Astrocyte (in vitro differentiated cells and primary cell): ENCODE measurements at places on chromosomes 3 and 15. TPM values are rescaled to one million over a fixed set of nuclear protein-coding genes. Genes with fewer than 3 reads are reported as not detected.
A peak's percentile ranks its signal among the peaks of the same experiment; 100 is the strongest.

Gene PPP1R14D
- not detected in 2 replicates for total RNA-seq

Gene UROC1
- total RNA-seq, result not detected in 2 replicates

Gene FAM174B
- 10.2 and 11.2 TPM in 2 replicates for total RNA-seq

Gene ADPGK
- 67.3 and 72.1 TPM in 2 replicates for total RNA-seq

Gene NPTN
- total RNA-seq, result 281 and 305 TPM in 2 replicates

Gene SKIL
- 152 and 156 TPM in 2 replicates for total RNA-seq

Gene FOXB1
- total RNA-seq, result 0.96 and 1.3 TPM in 2 replicates

Gene ANKRD63
- total RNA-seq, result not detected in 2 replicates

DNA sequence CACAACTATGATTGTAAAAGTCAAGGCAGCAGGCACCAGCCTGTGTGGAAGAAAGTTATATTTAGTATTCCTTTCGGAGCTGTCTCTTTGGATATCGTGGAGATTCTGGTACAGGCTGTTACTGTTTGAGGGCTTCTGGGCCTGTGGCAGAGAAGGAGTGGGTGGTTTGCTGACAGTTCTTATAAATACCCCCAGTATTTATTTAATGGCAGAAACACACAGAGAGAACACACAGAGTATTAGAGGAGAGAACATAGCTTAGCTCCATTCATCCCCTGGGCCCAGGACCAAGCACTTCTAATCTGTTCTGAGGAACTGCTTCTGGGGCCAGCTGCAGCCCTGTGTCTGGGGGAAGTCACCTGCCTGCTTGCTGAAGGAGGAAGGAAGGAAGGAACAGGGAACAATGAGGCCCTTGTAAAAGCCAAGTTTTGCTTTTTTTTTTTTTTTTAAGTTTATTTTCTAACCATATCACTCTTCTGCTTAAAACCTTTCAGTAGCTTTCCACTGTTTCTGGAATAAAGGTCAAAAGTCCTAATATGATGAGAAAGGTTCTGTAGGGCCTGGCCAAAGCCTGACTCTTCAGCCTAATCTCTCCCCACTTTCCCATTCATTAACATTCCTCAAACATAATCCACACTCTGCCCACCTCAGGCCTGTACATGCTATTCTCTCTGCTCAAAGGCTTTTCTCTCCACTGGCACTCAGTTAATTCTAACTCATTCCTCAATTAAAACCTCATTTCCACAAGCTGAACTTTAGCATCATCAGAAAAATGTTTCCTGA, 11.8 kb upstream of the PP2D1 start:
- H3K27me3 ChIP-seq, result no peaks in the 10 kb centered on the region
- no peaks in the 10 kb centered on the region for H3K4me1 ChIP-seq
- H3K36me3 ChIP-seq, result no peaks in the 10 kb centered on the region
- no peak for DNase-seq
- no peak overlapping the region for H3K27ac ChIP-seq
- H3K4me3 ChIP-seq, result no peak overlapping the region

DNA sequence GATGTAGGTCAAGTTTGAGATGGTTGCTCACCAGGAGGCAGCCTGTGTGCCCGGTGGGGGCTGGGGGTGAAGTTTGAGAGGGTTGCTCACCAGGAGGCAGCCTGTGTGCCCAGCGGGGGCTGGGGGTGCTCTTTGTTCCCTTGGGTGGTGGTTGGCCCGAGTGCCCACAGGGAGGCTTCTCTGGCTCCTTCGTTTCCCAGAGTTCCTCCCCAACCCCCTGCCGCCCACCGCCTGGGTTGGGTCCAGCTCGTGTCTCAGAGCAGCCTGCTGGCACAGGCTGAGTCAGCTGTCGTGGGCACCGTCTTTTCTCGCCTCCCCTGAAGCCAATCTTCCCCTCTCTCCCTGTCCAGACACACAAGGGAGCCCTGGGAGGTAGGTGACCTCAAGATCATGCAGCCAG, 3.1 kb downstream of the APBA2 start:
- no peaks in the 10 kb centered on the region for H3K27me3 ChIP-seq
- no peak overlapping the region for H3K27ac ChIP-seq
- peaks cover 15% of the 10 kb centered on the region for H3K4me1 ChIP-seq
- no peaks in the 10 kb centered on the region for H3K36me3 ChIP-seq
- no peak for DNase-seq

DNA sequence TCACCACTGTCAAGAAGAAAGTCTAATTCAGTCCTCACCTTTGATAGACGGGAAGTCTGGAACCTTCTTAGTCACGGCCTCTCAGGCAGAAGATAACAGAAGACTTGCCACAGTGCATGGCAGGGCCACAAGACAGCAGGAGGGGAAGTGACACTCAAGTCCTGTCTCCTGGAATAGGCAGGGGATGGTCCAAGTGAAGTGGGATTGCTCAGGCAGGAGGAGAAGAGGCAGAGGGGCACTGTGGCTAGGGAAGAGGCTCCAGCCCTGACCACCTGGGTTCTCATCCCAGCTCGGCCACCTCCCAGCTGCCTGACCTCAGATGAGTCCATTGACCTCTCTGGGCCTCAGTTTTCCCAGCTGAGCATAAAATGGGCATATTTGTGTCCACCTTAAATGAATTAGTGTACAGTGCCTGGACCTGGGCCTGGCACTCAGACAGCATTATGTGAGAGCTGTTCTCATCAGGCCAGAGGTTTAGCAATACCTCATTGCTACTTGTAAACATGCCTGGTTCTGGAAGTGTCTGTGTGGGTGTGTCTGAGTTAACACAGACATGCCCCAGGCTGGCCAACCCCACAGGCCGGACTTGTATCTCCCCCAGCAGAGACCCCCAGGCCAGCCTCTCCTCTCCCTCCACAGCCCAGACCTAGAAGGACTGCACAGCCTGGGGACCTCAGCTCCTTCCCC, 11.5 kb upstream of the PCSK6 start:
- no peak overlapping the region for H3K4me3 ChIP-seq
- no peaks in the 10 kb centered on the region for H3K4me1 ChIP-seq
- H3K27me3 ChIP-seq, result peaks cover 6% of the 10 kb centered on the region
- H3K27ac ChIP-seq, result no peak overlapping the region

GRCh38 chr15:83204697-83205096, 2.9 kb downstream of the HDGFL3 start:
- peak overlapping the region; percentile 80 for H3K4me3 ChIP-seq
- H3K36me3 ChIP-seq, result no peaks in the 10 kb centered on the region
- DNase-seq, result peak; percentile 12

GRCh38 chr3:143978263-143978631, 6.6 kb downstream of the DIPK2A start:
- no peak overlapping the region for H3K4me3 ChIP-seq
- DNase-seq, result no peak
- H3K36me3 ChIP-seq, result no peaks in the 10 kb centered on the region

GRCh38 chr3:34106879-34107278, 308.4 kb downstream of the PDCD6IP start:
- H3K27me3 ChIP-seq, result no peaks in the 10 kb centered on the region
- no peak overlapping the region for H3K4me3 ChIP-seq
- no peak for DNase-seq
- H3K36me3 ChIP-seq, result no peaks in the 10 kb centered on the region

- H3K27me3 ChIP-seq, result no peaks in the 10 kb centered on the region
- no peaks in the 10 kb centered on the region for H3K36me3 ChIP-seq
- no peak for DNase-seq
These were observed 29.7 kb downstream of the DENND4A start for GRCh38 chr15:65762399-65762798.

DNA sequence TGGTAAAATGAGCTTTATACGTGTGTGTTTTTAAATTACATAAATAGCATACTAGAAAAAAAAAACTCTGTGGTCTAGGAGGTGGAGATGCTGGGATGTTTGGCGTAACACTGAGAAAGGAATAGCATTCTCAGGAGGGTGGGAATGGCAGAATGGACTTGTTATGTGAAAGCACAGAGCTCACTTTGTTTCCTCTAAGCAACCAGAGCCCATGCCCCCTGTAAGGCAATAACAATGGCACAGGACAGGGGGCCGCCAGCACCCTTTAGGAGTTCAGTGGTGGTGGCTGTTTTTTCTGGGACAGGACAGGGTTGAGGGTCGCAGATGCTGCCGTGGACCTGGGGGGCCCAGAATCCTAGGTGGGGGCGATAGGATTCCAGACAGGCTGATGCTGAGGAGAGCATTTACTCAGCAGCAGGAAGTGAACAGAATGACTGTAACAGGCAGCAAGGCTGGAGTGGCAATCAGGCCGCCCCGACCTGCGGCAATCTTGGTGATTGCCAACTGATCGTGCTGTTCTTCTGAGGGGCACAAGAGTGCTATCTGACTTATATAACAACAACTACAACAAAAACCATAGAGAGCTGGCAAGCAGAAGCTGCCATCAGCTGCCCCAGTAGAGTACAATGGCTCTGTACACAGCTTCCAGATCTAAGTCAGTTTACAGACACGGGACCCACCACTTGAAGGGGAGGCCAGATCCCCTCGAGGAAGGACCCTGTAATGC, 160.4 kb downstream of the UACA start:
- no peak overlapping the region for H3K4me3 ChIP-seq
- DNase-seq, result no peak
- no peak overlapping the region for H3K27ac ChIP-seq
- peaks cover 27% of the 10 kb centered on the region for H3K4me1 ChIP-seq

GRCh38 chr15:90001683-90002427, 731 bp downstream of the ZNF710 start:
- peaks cover under 1% of the 10 kb centered on the region for H3K27me3 ChIP-seq
- no peaks in the 10 kb centered on the region for H3K36me3 ChIP-seq
- H3K4me1 ChIP-seq, result peaks cover 43% of the 10 kb centered on the region
- peak; percentile 51 for DNase-seq
- peak overlapping the region; percentile 58 for H3K27ac ChIP-seq
- peak overlapping the region; percentile 68 for H3K4me3 ChIP-seq

- H3K36me3 ChIP-seq, result no peaks in the 10 kb centered on the region
- no peak for DNase-seq
- no peak overlapping the region for H3K4me3 ChIP-seq
- no peak overlapping the region for H3K27ac ChIP-seq
These were observed 171.1 kb downstream of the RAB11A start for GRCh38 chr15:66040211-66040892.

- H3K4me3 ChIP-seq, result no peak overlapping the region
- peak; percentile 94 for DNase-seq
- H3K36me3 ChIP-seq, result no peaks in the 10 kb centered on the region
- H3K27me3 ChIP-seq, result no peaks in the 10 kb centered on the region
These were observed 352.0 kb downstream of the GAP43 start for GRCh38 chr3:115975353-115975752.

GRCh38 chr15:83305704-83306291, 21.3 kb upstream of the BNC1 start:
- peak overlapping the region; percentile 48 for H3K27ac ChIP-seq
- H3K4me1 ChIP-seq, result peaks cover 9% of the 10 kb centered on the region
- H3K27me3 ChIP-seq, result no peaks in the 10 kb centered on the region
- no peaks in the 10 kb centered on the region for H3K36me3 ChIP-seq

DNA sequence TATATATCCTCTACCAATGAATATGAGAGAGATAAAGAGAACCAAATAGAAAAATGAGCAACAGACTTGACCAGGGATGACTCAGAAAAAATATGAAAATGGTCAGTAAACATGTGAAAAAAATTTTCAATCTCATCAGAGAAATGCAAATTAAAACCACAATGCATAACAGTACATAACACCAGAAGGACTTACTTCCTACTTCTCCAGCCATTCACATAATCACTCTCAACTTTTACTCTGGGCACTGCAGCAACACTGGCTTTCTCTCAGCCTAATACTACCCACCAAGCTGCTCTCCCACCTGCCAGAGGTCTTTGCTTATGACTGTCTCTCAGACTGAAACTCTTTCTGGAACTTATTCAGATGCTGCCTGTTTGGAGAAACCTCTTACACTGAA, 49.4 kb downstream of the DPH6 start:
- no peaks in the 10 kb centered on the region for H3K27me3 ChIP-seq
- H3K27ac ChIP-seq, result no peak overlapping the region
- no peak for DNase-seq
- H3K4me3 ChIP-seq, result no peak overlapping the region
- no peaks in the 10 kb centered on the region for H3K36me3 ChIP-seq

DNA sequence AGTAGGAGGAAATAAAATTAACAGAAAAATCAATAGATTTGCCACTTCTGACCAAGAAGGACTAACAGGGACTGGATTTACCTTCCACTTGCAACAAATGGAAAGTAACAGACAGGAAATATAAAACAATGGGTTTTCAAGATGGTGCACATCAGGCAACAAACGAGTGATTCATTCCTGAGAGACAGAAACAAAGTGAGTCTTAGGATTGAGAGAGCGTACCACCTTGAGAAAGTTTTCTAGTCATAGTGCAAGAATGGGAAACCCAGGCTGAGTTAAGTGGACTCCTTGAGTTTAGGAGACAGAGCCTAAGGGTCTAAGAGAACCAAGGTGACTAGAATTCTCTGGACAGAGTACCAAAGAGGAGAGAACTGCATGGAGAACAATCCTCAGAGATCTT, 101.7 kb downstream of the PPP2R3A start:
- no peak for DNase-seq
- no peak overlapping the region for H3K4me3 ChIP-seq
- H3K27me3 ChIP-seq, result no peaks in the 10 kb centered on the region
- H3K4me1 ChIP-seq, result peaks cover 25% of the 10 kb centered on the region
- no peaks in the 10 kb centered on the region for H3K36me3 ChIP-seq
- H3K27ac ChIP-seq, result no peak overlapping the region

DNA sequence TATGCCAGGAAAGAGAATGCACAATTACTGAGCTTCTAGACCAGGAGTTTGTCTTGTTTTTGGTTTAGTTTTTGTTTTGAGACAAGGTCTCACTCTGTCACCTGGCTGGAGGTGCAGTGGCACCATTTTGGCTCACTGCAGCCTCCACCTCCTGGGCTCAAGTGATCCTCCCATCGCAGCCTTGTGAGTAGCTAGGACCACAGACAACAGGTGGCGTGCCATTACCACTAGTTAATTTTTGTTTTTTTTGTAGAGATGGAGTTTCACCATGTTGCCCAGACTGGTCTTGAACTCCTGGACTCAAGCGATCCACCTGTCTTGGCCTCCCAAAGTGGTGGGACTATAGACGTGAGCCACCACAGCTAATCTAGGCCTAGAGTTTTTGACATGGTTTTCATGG, 104.4 kb upstream of the CCDC54 start:
- no peaks in the 10 kb centered on the region for H3K27me3 ChIP-seq
- no peak for DNase-seq
- H3K4me3 ChIP-seq, result no peak overlapping the region
- H3K4me1 ChIP-seq, result no peaks in the 10 kb centered on the region
- no peak overlapping the region for H3K27ac ChIP-seq
- no peaks in the 10 kb centered on the region for H3K36me3 ChIP-seq

GRCh38 chr3:156543043-156543555, 11.8 kb downstream of the SSR3 start:
- H3K27ac ChIP-seq, result peak overlapping the region; percentile 25
- H3K4me1 ChIP-seq, result peaks cover 11% of the 10 kb centered on the region
- peaks cover 86% of the 10 kb centered on the region for H3K36me3 ChIP-seq
- no peak overlapping the region for H3K4me3 ChIP-seq

GRCh38 chr3:5505997-5506396, 318.5 kb downstream of the EDEM1 start:
- H3K27ac ChIP-seq, result no peak overlapping the region
- no peak overlapping the region for H3K4me3 ChIP-seq
- no peaks in the 10 kb centered on the region for H3K4me1 ChIP-seq
- DNase-seq, result no peak
- no peaks in the 10 kb centered on the region for H3K36me3 ChIP-seq
- H3K27me3 ChIP-seq, result no peaks in the 10 kb centered on the region
